ENCODE measurements at places on chromosomes 1 and 21. TPM values are rescaled to one million over a fixed set of nuclear protein-coding genes. Genes with fewer than 3 reads are reported as not detected.

Gene PTGER3
- not detected for total RNA-seq

Gene SPRR1B
- not detected for total RNA-seq

Gene EDN2
- total RNA-seq, result not detected

Gene HCN3
- 6.0 TPM for total RNA-seq

Gene CLDN17
- total RNA-seq, result not detected

Gene VPS26C
- total RNA-seq, result 72.1 TPM

Gene AKR7A3
- 0.71 TPM for total RNA-seq

Gene COL9A2
- 7.5 TPM for total RNA-seq
